ENCODE measurements at places on chromosomes 2 and 18.

DNA sequence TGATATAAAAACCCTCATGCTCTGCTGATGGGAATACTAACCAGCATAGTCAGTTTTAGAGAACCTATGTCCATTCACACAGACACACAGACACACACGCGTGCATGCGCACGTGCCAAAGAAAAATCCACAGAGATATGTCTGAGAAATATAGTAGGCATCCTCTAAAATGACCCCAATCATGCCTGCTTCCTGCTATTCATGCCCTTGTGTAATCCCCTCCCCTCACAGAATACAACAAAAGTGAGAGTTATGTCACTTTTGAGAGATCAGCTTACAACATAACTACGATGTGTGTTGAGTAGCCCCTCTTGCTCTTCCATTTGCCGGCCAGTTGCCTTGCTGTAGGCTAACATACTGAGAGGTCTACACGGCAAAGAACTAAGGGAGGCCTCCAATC lies 121.3 kb downstream of the DYM start:
- DNase-seq, result no peak

GRCh38 chr2:128643221-128644065 lies 324.8 kb upstream of the HS6ST1 start:
- DNase-seq, result no peak

DNA sequence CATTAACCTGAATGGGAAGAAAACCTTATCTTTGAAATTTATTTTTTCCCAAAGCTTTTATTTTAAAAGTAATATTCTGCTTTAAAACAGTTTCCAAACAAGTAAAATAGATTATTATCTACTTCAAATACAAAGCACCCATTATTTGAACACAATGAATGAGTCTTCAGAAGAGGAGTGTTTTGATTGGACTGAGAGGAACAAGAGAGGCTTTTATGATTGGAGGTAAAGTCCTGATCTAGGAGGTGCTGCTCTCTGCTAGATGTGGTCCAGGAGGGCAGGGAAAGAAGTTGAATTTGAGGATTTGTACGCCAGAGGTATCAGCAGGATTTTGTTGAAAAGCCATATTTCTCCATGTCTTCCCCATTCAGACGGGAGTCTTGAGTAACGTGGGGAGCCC lies 900.7 kb downstream of the SOCS6 start:
- no peak for DNase-seq

GRCh38 chr2:37897511-37897910 lies 27.6 kb upstream of the RMDN2 start:
- no peak for DNase-seq

DNA sequence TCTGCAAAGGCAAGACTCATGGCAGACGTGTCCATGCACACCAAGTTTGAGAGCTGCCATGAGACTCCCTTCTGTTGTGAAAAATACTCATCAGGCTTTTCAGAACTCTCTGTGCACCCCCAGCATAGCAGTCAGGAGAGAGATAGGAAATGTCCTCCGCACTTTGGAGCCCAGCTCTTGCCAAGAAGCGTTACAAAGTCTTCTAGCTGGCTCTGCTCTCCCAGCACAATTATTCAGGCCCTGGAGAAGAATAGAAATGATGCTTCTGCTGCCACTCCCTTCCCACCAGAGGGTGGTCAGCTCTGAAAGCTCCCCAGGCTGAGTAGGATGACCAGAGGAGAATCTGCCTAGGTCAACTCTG lies 594.4 kb upstream of the ID2 start:
- DNase-seq, result no peak

DNA sequence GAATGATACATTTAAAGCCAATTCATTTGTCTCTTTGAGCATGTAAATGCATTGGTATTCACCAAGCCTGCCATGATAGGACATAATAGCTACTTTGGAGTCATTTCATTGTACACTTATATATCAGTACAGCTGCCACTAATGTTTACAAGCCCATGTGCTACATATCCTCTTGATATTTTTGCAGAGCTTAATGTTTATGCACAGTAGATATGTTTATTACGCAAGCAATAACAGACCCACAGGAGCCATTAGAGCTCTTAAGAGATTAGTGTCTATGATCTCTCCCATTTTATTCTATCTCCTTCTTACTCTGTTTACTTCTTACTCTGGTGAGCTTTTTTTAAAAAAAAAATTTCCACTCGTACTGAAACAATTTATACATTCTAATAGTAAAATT lies 1132.1 kb upstream of the ZEB2 start:
- DNase-seq, result no peak

GRCh38 chr2:47654790-47655562 lies 128.0 kb upstream of the MSH6 start:
- DNase-seq, result no peak

- peak; percentile 51 for DNase-seq
These were observed 50.0 kb downstream of the ASAP2 start for GRCh38 chr2:9256570-9257043.

All from right hindlimb (tissue), 1 donor.